Activated CD4-positive, alpha-beta T cell treated with anti-CD3 and anti-CD28 coated beads for 36 hours (primary cell): ENCODE measurements at places on chromosomes 5 and 9. TPM values are rescaled to one million over a fixed set of nuclear protein-coding genes. Genes with fewer than 3 reads are reported as not detected.

TEX48 gene
- 0.69 TPM for total RNA-seq

SLC1A1 gene
- 0.23 TPM for total RNA-seq

FREM1 gene
- total RNA-seq = not detected

ADGRD2 gene
- total RNA-seq = not detected

GABRB2 gene
- not detected for total RNA-seq

FGF1 gene
- total RNA-seq = not detected

PIGO gene
- total RNA-seq = 21.0 TPM

GLRX gene
- 21.0 TPM for total RNA-seq

- no peaks in the 10 kb centered on the region for H3K27me3 ChIP-seq
- no peak overlapping the region for H3K4me3 ChIP-seq
- H3K4me1 ChIP-seq = peaks cover 29% of the 10 kb centered on the region
- H3K27ac ChIP-seq = no peak overlapping the region
- DNase-seq = no peak
Observed at GRCh38 chr5:154947778-154948177, 6.9 kb downstream of the MRPL22 start.

GRCh38 chr9:124626276-124626675, 119.1 kb upstream of the NR5A1 start:
- no peaks in the 10 kb centered on the region for H3K36me3 ChIP-seq
- DNase-seq = no peak
- no peaks in the 10 kb centered on the region for H3K4me1 ChIP-seq
- no peak overlapping the region for H3K4me3 ChIP-seq
- peaks cover 2% of the 10 kb centered on the region for H3K27me3 ChIP-seq

DNA sequence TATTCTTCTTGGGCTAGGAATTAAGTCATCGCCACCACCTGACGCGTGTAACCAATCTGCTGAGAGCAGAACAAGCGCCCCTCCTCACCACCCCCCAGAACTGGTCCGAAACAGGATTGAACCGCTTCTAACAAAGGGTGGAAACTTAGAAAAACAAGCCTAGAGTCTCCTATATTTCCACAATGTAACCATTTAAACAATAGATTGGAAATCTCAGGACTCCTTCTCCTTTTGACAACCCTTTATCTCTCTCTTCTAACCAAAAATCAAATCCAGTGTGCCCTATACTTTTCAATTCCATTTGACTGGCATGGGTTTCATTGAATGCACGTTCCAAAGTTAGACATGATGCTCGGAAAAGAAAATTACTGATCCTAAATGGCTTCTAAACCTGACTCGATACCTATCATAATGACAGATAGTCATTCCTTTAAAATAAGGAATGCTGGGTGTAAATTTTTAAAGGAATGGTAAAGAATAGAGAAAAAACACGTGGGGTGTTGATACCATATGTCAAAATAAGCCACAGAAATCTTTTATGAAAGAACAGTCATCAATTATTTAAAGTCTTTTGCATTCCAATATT, 1.2 kb downstream of the ARRDC3 start:
- H3K36me3 ChIP-seq = peaks cover 25% of the 10 kb centered on the region
- no peaks in the 10 kb centered on the region for H3K27me3 ChIP-seq
- H3K27ac ChIP-seq = peak overlapping the region; percentile 96
- DNase-seq = peak; percentile 90
- H3K4me3 ChIP-seq = peak overlapping the region; percentile 98

DNA sequence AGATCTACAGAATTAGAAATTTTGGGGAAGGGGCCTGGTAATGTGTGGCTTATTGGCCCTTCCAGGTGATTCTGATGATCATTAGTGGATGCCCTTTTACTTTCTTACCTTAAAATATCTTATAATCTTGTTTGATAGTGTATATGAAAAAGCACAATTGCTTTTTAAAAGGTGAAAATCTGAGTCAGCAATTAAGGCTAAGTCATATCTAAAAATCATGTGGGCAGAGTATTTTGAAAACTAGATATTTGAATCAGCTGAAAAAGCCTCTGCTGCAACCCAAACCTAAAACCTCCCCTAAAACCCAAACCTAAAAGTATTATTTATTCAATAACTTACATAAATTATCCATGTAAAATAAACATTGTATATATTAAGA, 359.8 kb downstream of the PDE4D start:
- no peak overlapping the region for H3K27ac ChIP-seq
- H3K4me1 ChIP-seq = no peaks in the 10 kb centered on the region
- H3K4me3 ChIP-seq = no peak overlapping the region
- DNase-seq = no peak

- DNase-seq = no peak
- no peaks in the 10 kb centered on the region for H3K36me3 ChIP-seq
Observed at GRCh38 chr5:77139001-77139400, 51.9 kb upstream of the ZBED3 start.

- peaks cover 27% of the 10 kb centered on the region for H3K4me1 ChIP-seq
- peaks cover 36% of the 10 kb centered on the region for H3K36me3 ChIP-seq
- H3K27me3 ChIP-seq = no peaks in the 10 kb centered on the region
- H3K4me3 ChIP-seq = no peak overlapping the region
- no peak for DNase-seq
Observed at GRCh38 chr9:131579789-131580211, 34.5 kb downstream of the PRRT1B start.

- no peaks in the 10 kb centered on the region for H3K4me1 ChIP-seq
- peaks cover 16% of the 10 kb centered on the region for H3K27me3 ChIP-seq
- no peaks in the 10 kb centered on the region for H3K36me3 ChIP-seq
- no peak overlapping the region for H3K27ac ChIP-seq
- no peak overlapping the region for H3K4me3 ChIP-seq
- DNase-seq = no peak
Observed at GRCh38 chr9:89026876-89027275, 35.6 kb downstream of the S1PR3 start.

DNA sequence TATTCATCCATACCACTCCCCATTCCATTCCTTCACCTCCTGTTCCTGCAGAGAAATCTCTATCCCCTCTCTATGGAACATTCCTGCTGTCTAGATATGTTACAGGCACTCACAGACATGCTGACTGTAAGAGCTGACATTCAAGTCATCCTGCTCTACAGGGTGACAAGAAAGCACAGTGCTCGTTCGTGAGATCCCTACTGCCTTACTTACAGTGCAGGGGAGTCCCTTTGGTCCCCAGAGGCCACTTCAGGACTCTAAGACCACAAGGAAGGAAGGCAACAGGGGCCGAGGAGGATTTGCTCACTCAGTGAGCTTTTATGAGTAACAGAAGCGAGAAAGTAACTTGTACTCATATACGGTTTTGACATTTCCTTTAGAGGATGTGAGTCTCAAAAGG, 110.5 kb downstream of the GAS1 start:
- no peak for DNase-seq
- no peak overlapping the region for H3K27ac ChIP-seq
- H3K27me3 ChIP-seq = no peaks in the 10 kb centered on the region
- H3K4me1 ChIP-seq = no peaks in the 10 kb centered on the region
- no peak overlapping the region for H3K4me3 ChIP-seq

- H3K36me3 ChIP-seq = no peaks in the 10 kb centered on the region
- no peak overlapping the region for H3K4me3 ChIP-seq
- H3K27me3 ChIP-seq = peaks cover 17% of the 10 kb centered on the region
- no peak for DNase-seq
- peaks cover 7% of the 10 kb centered on the region for H3K4me1 ChIP-seq
Observed at GRCh38 chr5:132773601-132774355, 3.3 kb downstream of the SEPTIN8 start.

DNA sequence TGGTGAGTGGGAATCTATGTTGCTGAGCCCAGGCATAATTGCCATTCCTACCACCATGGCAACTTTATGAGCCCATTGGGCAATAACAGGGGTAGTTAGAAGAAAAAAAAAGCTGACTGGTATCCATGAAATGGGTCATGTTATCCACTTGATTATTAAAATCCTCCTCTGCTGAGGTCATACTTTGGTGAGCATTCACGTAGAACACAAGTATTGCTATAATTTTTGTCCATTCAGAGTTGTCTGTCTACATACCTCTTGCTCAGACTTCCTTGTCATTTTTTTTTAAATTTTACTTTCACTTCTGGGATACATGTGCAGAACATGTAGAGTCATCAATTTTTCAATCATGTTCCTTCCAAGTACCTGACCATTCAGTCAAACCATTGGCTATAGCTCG, 780.8 kb upstream of the ARRDC3 start:
- no peak overlapping the region for H3K27ac ChIP-seq
- H3K4me3 ChIP-seq = no peak overlapping the region
- DNase-seq = no peak
- H3K4me1 ChIP-seq = no peaks in the 10 kb centered on the region

DNA sequence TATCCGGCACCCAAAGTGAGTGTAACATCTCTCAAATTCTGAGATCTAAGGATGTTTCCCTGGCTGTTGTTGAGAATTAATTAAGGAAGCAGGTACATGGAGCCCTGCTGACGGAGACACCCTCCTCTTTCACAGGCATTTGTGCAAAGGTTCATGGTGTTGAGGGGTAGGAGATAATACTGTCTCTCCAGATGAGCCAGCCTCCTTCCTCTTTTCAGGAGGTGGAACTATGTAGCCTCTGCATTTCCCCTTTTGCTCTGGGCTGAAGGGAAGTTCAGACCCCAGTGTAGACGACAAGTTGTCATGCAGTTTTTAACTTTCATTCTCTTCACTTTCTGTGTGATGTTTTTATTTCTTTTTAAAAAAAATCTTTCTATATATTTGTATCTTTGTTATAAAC, 107.5 kb downstream of the GALNT10 start:
- no peak overlapping the region for H3K4me3 ChIP-seq
- H3K27me3 ChIP-seq = no peaks in the 10 kb centered on the region
- no peak overlapping the region for H3K27ac ChIP-seq
- H3K36me3 ChIP-seq = peaks cover 59% of the 10 kb centered on the region
- H3K4me1 ChIP-seq = no peaks in the 10 kb centered on the region
- DNase-seq = no peak

- H3K4me3 ChIP-seq = no peak overlapping the region
- DNase-seq = no peak
- peaks cover 2% of the 10 kb centered on the region for H3K4me1 ChIP-seq
- no peak overlapping the region for H3K27ac ChIP-seq
Observed at GRCh38 chr5:1152156-1152555, 40.3 kb upstream of the SLC12A7 start.

DNA sequence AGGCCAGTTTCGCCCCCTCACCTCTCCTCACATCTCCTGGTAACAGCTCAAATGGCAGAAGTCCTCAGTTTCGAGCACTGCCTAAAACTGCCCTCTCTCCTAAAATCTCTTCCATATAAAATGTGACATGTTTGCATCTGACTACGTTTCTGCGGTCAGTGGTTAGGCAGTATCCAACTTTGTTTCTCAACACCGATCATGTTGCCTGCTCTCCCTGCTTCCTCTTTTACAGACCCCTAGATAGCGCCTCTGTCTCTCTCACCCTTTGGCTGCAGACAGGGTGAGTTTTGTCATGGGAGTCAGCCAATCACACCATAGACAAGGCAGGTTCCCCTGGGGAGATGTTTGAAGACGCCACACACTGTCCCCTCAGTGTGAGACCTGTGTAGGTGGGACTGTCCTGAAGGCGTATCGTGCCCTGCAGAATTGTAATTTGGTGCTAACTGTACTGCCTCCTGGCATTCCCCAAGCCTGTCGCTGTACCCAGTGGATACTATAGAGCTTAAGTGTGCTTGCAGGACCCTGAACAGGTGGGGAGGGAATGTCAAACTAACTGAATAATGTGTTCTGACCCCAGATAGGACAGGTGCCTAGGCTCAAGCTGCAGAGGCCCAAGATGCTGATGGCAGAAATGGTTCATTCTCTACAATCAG, 1.1 kb downstream of the HEXB start:
- H3K4me1 ChIP-seq = peaks cover 21% of the 10 kb centered on the region
- DNase-seq = peak; percentile 22
- H3K4me3 ChIP-seq = peak overlapping the region; percentile 73
- H3K36me3 ChIP-seq = peaks cover 14% of the 10 kb centered on the region
- H3K27me3 ChIP-seq = no peaks in the 10 kb centered on the region

GRCh38 chr5:171745602-171746001, 40.0 kb upstream of the SMIM23 start:
- H3K36me3 ChIP-seq = no peaks in the 10 kb centered on the region
- no peak overlapping the region for H3K27ac ChIP-seq
- DNase-seq = no peak

- no peak overlapping the region for H3K27ac ChIP-seq
- DNase-seq = no peak
- H3K27me3 ChIP-seq = peaks cover 2% of the 10 kb centered on the region
- H3K4me1 ChIP-seq = no peaks in the 10 kb centered on the region
Observed at GRCh38 chr5:169146158-169146557, 154.8 kb downstream of the SLIT3 start.

DNA sequence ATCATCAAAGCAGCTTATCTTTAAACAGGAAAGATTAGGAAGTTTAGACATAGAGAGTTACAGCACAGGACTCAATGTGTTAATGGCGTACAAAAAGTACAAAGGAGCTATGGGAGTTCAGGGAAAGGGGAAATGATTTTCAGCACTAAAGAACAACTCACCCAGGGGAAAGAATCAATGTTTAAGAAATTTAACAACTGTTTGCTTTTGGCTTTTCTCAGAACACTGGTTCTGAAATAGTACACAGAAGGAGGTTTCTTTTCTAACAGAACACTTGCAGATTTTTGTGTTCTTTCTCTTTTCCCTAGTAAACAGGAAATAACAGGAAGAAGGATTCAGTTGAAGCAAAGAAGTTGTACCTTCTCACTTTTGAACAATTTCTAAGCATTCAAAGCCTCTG, 71.3 kb upstream of the GHR start:
- no peaks in the 10 kb centered on the region for H3K36me3 ChIP-seq
- no peak overlapping the region for H3K4me3 ChIP-seq
- DNase-seq = no peak

DNA sequence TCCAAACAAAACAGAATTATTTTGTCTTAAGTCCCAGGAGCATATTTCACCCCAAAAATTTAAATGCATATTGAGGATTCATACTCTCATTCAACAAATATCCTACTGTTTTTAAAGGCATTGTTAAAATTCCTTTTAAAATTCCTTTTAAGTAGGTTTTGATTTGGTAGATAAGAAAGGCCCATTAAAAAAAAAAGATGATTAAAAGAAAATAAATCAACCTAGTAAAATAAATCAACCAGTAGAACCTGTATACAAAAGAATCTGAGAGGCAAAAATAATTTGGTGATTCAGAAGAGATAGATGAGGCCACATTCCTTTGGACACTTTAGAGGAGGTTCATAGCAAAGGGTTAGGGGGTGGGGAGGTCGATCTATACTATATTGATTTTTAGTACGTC, 585.3 kb upstream of the TLE4 start:
- H3K27ac ChIP-seq = no peak overlapping the region
- H3K4me3 ChIP-seq = no peak overlapping the region
- H3K36me3 ChIP-seq = no peaks in the 10 kb centered on the region
- DNase-seq = no peak
- no peaks in the 10 kb centered on the region for H3K4me1 ChIP-seq

GRCh38 chr9:78297672-78297961, 692 bp downstream of the PSAT1 start:
- no peaks in the 10 kb centered on the region for H3K27me3 ChIP-seq
- peak overlapping the region; percentile 84 for H3K27ac ChIP-seq
- peak overlapping the region; percentile 91 for H3K4me3 ChIP-seq
- DNase-seq = no peak
- peaks cover 27% of the 10 kb centered on the region for H3K4me1 ChIP-seq

- H3K4me1 ChIP-seq = no peaks in the 10 kb centered on the region
- no peaks in the 10 kb centered on the region for H3K36me3 ChIP-seq
- H3K4me3 ChIP-seq = no peak overlapping the region
- H3K27ac ChIP-seq = no peak overlapping the region
- no peaks in the 10 kb centered on the region for H3K27me3 ChIP-seq
Observed at GRCh38 chr5:122237906-122238305, 74.1 kb upstream of the SNCAIP start.
